Activated CD4-positive, alpha-beta T cell treated with anti-CD3 and anti-CD28 coated beads, Interleukin-2, Interleukin-4, amounts not matched to agents 100 ng/mL and 50 ng/mL, durations not matched to agents 16 hours and 8 hours (primary cell): ENCODE measurements at places on chromosomes 16 and 17.

DNA sequence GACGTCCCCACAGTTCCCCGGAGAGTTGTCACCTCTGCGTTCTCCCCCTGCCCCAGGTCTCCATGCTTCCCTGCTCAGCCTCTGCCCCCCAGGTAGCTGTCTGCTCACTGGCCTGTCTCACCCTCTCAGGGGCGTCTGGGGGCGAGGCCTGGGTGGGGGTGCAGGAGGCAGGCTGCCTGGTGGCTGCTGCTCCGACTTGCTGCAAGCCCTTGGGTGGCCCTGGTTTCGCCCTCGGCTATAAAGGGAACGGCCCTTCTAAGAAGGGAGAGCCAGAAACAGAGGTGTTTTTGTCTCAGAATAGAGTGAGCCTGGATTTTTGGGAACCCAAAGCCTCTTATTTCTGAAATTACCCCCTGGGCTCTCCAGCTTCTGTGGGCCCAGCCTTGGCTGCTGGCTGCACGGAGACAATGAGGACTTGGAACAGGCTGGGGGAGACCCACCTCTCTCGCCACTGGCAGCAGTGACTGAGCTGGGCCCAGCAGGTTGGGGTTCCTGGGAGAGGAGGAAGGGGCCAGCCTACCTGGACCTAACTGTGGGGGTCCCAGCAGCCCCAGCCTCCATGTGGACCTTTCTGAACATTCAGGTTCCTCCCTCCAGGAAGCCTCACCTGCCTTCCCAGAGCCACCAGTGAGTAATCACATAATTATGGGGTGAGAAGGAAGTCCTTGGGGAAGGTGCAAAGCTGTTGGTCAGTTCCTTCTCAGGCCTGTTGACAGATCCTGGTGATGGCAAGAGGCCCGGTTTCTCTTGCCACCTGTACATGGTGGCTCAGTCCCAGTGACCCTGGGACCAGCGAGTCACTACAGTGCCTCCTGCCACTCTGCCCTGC is 15.5 kb upstream of the SPNS2 start:
- DNase-seq: no peak

GRCh38 chr16:57618296-57619132 is 9.9 kb upstream of the ADGRG1 start:
- no peak for DNase-seq

DNA sequence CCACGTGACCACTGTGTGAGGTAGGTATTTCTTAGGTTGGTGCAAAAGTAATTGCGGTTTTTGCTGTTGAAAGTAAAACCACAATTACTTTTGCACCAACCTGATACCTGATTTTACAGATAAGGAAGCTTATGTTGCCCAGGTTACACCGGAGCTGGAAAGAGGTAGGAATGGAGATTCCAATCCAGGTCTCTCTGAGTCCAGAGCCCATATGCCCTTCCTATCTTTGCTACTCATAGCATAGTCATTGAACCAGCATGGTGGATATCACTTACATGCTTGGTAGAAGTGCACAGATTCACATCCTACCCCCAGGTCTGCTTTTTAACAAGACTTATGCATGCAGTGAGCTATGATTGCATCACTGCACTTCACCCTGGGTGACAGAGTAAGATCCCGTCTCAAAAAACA is 61.8 kb downstream of the ARSG start:
- DNase-seq: peak; percentile 34

DNA sequence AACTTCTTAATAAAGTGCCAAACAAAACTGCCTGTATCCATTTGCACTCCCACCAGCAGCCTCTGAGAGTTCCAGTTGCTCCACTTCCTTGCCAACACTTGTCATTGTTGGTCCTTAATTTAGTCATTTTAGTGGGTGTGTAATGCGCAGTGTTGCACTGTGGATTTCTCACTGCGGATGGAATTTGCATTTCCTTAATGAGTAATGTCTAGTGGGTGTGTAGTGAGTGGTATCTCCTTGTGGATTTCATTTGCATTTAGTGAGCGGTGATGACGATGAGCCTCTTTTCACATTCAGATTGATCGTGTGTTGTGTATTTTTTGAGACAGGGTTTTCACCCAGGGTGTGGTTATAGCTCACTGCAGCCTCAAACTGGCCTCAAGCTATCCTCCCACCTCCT is 4.1 kb upstream of the MSLN start:
- DNase-seq: no peak

- DNase-seq: no peak
Observed at GRCh38 chr17:72429066-72429638, 308.3 kb downstream of the SOX9 start.

GRCh38 chr16:10812312-10813098 is 6.1 kb downstream of the TVP23A start:
- peak; percentile 69 for DNase-seq

GRCh38 chr16:50761267-50761666 is 19.4 kb downstream of the CYLD start:
- DNase-seq: no peak

- DNase-seq: no peak
Observed at GRCh38 chr16:80500116-80500859, 40.5 kb upstream of the DYNLRB2 start.

- no peak for DNase-seq
Observed at GRCh38 chr17:36586138-36586537, 5.5 kb upstream of the DHRS11 start.

GRCh38 chr16:72203401-72203800 is 31.4 kb upstream of the PMFBP1 start:
- DNase-seq: peak; percentile 69

- DNase-seq: peak; percentile 42
Observed at GRCh38 chr16:67672739-67673662, 6.4 kb downstream of the C16orf86 start.

DNA sequence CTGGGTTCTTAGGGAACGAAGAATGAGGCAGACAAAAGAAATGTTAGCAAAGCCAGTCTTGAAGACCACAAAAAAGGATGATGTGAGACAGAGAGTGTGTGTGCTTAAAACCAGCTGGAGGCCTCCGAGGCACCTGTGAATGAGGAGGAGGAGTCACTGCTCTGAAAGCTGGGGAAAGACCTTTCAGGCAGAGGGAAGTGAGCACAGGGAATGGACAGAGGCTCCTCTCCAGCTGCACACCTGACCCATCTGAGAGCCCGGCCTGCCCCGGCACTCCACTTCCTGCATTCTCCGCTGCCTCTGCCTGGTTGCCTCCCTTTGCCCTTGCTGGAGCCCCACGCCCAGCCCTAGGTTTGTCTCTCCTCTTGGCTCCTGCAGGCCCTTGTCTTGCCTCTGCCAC is 55.2 kb upstream of the SREBF1 start:
- DNase-seq: no peak

DNA sequence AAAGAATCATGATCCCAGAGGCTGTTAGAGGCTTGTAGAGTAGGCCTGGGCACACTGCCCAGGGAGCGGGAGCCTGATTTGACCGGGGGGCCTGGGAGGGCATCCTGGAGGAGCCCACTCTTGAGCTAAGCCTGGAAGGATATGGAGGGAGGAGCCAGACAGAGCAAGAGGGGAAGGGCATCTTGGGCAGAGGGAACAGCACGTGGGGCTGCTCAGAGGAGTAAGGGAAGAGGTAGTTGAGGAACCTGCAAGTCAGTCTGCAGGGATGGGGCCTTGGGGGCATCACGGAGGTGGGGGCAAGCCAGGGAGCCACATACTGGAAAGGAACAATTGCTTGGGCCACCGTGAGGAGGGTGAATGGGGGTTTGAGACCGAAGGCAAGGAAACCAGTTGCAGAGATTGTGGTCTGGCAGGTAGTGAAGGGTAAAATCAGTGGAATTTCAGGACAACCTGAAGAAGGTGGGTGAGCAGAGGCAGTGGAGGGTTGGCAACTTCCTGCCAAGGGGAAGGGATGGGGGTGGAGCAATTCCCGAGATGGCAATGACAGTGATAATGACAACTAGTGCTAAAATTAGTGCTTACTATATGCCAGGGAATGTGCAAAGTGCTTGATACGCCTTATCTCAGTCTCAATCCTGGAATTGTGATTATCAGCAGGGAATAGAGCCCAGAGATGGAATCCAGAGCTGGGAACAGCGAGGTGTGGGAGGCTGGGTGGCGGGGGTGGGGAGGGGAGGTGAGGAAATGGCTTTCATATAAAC is 9.7 kb upstream of the RAI1 start:
- DNase-seq: no peak

- no peak for DNase-seq
Observed at GRCh38 chr17:59093702-59094231, 12.9 kb downstream of the TRIM37 start.

- DNase-seq: no peak
Observed at GRCh38 chr17:36503456-36504155, 17.1 kb downstream of the ZNHIT3 start.

DNA sequence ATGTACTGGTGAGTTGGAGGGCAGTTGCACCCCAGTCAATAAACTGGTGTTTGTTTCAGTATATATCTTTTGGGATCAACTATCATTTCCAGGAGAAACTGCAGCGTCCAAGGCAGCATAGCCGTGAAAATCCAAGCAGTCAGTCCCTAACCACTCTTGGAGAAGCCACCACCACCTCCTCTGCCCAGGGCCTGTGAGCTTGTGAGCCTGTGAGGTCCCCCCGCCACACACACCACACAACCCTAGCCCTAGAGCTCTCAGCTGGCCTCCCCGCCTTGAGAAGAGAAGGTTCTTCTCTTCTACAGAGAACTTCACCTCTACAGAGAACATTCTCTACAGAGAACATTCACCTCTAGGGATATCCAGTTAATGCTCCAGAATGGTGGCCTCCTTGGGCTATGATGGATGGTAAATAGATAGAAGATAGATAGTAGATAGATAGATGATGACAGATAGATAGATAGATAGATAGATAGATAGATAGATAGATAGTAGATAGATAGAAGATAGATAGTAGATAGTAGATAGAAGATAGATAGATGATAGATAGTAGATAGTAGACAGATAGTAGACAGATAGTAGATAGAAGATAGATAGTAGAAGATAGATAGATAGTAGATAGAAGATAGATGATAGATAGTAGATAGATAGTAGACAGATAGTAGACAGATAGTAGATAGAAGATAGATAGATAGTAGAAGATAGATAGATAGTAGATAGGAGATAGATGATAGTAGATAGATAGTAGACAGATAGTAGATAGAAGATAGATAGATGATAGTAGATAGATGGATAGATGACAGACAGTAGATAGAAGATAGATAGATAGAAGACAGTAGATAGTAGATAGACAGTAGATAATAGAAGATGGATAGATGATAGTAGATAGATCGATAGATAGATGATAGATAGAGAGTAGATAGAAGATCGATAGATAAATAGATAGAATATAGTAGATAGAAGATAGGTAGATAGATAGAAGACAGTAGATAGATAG is 13.7 kb downstream of the ALOX15B start:
- no peak for DNase-seq

DNA sequence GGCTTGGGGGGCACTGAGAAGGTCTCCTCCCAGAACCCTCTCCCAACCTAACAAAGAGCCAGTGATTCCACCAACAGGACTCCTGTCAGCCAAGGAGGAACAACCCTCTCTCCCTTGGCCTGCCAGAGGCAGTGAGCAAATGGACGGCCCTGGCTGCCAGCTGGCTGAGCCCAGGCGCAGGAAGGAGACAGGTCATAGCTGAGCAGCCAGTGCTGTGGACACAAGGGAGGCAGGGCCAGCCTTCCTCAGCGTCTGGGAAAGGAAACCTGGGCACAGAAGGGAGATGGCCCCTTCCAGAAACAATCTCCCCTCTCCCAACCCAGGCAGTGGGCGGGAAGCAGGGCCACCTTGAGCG is 2.1 kb downstream of the MPO start:
- no peak for DNase-seq

- DNase-seq: no peak
Observed at GRCh38 chr16:8620535-8620934, 963 bp upstream of the METTL22 start.

DNA sequence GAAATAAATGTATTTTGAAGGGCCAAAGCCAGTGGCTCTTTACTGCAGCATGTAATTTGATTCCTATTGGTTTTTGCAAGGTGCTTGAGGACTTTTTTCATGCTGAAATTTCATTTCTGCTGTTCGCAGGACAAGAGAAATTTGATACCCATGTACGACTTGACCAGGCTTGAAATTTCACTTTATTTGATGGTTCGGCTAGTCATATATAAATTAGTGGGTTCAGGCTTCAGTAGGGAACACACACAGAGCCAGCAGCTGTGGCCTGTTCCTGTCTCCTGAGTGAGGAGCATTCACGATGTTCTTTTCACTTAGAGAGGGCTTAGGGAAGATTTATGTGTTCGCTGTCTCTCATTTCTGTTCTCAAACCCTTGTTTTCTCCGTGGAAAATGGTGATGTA is 258.4 kb upstream of the CACNG5 start:
- DNase-seq: no peak

DNA sequence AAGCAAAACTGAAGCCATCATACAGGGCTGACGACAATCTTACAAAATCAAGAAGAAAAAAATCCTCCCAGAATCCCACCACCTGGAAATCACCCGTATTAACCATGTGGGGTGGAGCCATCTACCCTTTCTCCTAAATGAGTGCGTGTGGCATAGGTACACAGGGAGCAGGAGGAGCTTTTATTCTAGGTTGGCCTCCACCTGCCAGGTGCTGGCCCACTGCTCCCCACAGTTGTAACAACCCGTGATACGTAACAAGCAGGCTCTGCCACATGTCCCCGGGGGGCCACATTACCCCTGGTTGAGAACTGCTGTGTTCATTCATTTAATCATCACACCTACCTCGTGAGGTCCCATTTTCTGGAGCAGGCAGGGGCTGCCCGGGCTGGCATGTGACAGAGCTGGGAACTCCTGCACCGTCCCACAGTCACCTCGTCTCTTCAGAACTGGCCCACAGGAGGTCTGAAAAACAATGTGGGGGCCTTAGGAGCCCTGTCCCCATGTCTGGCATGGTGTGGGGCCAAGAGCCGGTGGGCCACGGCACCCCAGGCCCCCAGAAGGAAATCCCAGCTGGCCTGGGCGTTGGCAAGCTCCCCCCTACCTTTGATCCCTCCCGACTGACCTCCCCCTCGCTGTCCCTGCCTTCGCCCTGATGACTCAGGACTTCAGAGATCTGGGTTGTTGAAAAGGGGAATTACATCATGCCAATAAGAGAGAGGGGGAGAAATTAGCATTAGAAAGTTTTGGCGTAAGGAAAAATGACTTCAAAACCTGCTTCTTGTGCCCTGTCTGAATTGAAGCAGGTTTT is 12.9 kb downstream of the CMIP start:
- DNase-seq: no peak

GRCh38 chr16:31461921-31462804 is 2.9 kb downstream of the ARMC5 start:
- no peak for DNase-seq

- DNase-seq: no peak
Observed at GRCh38 chr17:36837195-36837938, 99.9 kb upstream of the LHX1 start.

GRCh38 chr17:19342611-19343255 is 19.8 kb downstream of the B9D1 start:
- no peak for DNase-seq
